ENCODE measurements at places on chromosomes 3 and 15.

- DNase-seq: no peak
Measured at GRCh38 chr3:108352176-108352575, 55.8 kb downstream of the HHLA2 start.

GRCh38 chr15:42138968-42139386, 17.5 kb downstream of the PLA2G4F start:
- no peak for DNase-seq

GRCh38 chr3:60884005-60884404, 367.2 kb downstream of the FHIT start:
- DNase-seq: no peak

GRCh38 chr15:60326824-60327654, 70.7 kb downstream of the ANXA2 start:
- no peak for DNase-seq

- no peak for DNase-seq
Measured at GRCh38 chr3:120059081-120059864, 35.0 kb downstream of the GSK3B start.

DNA sequence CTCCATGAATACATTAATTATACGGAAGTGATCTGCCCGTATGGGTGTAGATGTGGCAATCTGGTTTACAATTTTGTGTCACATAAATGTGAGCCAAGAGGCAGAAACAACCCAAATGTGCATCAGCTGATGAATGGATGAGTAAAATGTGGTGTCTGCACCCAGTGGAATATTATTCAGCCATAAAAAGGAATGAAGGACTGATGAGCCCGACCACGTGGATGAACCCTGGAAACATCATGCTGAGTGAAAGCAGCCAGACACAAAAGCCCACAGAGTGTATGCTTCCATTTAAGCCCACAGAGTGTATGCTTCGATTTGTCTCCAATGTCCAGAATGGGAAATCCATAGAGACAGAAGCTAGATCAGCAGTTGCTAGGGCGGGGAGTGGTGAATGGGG, 27.6 kb upstream of the FBLN2 start:
- no peak for DNase-seq

DNA sequence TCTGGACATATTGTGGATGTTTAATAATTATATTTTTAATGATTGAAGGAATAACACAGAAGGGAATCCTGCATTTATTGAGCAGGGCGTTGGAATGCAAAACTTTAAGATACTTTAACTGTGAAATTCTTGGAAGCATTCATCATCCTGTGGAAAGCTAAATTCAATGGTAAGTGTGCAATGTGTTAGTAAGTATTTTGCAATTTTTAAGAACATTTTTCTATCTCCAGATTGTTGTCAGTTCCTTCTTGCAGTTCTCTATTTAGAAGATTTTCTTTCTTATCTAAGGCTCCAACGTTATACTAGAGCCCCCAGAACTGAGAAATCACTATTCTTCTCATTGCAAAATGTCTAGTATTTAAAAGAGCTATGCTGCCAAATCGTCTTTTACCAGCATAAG, 132.2 kb upstream of the TSC22D2 start:
- no peak for DNase-seq

GRCh38 chr3:106191211-106191610, 322.4 kb upstream of the CBLB start:
- DNase-seq: no peak

DNA sequence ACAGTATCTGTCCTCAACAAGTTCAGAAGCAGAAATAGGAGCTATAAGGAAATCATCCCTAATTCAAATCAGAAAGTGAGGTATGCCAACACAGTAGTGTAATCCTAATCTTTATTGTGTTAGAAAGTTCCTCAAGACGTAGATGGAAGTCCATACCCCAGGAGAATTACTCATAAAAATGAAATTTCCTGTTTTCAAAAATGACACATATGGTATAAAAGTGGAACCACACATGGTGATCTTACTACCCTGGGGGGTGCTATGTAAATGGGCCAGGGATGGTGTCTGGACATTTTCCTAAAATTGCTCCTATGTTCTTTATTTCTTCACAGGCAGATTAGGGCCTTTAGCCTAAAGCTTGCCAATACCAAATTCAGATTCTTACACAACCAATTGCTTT, 204.1 kb downstream of the ARRDC4 start:
- DNase-seq: no peak

DNA sequence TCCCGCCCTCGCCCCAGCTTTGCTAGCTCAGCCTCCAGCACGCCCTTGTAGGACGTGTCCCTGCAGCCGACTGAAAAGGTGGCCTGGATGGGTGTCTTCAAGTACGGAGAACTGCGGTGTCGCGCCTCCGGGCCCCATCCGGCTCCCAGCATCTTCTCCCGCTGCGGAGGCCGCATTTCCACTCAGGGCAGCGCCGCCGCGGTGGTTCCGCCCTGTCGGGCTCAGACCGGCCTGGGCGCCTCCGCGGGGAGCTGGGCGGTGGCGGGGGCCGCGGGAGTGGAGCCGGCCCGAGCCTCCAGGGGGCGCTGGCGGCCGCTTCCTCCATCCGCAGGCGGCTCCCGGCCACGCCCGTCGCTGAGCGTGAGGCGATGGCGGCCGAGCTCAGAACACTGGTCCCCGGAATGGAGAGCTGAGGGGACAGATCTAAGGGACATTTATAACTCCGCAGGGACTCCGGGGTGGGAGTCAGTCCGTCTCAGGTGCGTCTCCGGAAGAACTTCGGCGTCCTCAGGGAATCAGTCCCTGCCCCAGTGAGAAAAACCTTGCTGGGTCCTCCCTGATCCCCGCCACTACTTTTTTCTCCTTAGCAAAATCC, 13.6 kb upstream of the SMCO1 start:
- no peak for DNase-seq

GRCh38 chr3:113214917-113215595, 3.7 kb downstream of the BOC start:
- DNase-seq: no peak

DNA sequence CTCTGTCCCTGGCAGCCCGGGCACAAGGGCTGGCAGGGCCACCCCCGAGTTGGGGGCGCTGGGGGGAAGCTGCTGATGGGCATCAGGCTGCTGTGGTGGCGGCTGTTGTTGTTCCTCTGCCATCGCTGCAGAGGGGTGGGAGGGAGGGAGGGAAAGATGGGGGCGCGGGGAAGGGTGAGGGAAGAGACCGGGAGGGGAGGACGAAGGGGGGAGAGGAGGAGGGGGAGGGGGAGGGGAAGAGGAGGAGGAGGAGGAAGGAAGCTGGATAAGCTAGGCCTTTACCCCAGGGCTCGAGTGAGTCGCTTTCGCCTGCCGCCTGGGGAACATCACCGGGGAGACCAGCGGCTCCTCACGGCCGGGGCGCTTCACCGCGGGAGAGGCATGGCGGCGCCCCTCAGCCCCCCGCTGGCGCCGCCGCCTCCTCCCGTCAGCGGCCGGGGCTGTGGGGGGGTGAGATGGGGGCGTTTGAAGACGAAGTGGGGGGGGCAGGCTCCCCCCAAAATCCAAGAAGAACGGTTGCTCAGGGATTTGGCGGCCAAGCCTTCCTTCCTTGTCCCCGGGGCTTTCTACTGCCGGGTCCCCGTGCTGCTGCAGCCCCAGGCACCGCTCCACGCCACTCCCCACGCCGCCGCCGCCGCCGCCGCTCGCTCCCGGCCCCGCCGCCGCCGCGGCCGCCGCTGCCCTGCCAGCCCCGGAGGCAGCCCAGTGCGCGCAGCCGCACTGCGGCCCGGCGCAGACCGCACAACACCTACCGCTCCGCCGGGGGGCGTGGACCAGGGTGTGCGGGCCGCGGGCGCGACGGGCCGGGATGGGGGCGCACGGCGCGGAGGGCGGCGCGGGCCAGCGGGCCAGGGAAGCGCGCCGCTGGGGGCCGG, at the start of gene RFX7:
Gene RFX7 (minus strand): TSS at position 717 of the 875 bp plus-strand sequence. CDS start 594 bp downstream, at position 123.
- DNase-seq: no peak

- no peak for DNase-seq
Measured at GRCh38 chr3:126153695-126154360, 26.6 kb downstream of the ALDH1L1 start.

DNA sequence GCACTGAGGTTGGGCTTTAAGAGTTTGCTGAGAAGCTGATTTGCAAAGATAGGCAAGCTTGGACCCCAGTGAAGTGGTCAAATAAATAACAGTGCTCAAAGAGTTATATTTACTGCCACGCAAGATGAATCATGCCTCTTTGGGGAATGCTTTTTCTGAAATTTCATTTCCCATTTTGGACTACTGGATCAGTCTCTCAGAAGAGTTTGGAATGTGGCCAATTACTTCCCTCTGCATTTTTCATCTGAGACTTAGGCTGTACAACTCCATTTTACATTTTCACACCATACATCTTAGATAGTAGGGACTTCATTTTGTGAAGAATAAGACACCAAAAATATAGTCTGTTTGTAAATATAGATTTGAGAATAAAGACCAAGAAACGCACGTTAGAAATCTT, 419.7 kb downstream of the FGF12 start:
- no peak for DNase-seq

GRCh38 chr3:69671082-69671952, 67.9 kb upstream of the MITF start:
- no peak for DNase-seq

- DNase-seq: no peak
Measured at GRCh38 chr3:126883241-126883640, 99.7 kb upstream of the PLXNA1 start.

GRCh38 chr15:57730876-57731275, 24.4 kb downstream of the POLR2M start:
- DNase-seq: no peak

- DNase-seq: no peak
Measured at GRCh38 chr15:57323299-57323805, 53.0 kb upstream of the CGNL1 start.

GRCh38 chr3:128845119-128845777, 34.2 kb upstream of the ACAD9 start:
- DNase-seq: no peak

- DNase-seq: no peak
Measured at GRCh38 chr3:134033315-134033996, 3.7 kb upstream of the SLCO2A1 start.

DNA sequence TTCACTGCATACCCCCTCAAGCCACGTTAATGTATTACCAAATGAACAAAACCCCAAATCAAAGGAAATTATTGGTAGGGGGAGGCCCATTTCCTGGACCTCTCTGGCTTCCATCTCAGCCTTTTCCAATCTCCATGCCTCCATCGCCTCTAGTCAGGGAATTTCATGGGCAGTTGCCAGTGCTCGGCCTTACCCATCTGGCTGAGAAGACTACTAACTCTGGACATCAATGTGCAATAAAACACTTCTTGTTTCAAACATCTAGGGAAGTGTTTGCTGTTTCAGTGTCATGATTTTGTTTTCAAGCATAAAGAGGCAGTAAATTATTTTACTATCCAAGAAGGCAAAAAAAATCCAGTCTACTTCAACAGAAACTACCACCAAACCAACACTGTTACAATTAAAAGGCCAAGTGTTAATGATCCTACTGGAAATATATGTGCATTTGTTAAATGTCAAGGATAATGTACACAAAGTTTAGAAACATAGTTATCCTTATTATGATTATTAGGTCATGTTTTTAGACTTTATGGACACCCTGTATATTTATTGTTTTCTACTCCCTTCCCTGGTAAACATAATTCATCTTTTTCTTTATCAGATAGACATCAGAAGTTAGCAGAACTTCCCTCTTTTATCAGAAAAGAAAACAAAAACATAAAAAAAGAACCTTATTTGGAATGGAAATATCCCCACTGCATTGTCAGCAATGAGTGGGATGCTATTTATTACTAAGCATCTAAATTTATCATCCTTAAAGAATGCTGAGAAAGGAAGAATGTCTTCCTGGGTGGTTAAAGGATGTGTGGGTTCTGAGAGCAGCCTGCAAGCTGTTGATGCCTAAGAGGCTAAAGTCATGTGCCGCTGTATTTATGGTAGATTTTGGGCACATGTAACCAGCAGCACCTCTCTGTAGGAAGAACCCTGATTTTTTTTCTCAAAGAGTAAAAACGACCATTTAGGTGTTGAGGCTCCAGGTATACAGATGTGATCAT, 15.2 kb downstream of the LDHAL6B start:
- DNase-seq: no peak

GRCh38 chr3:107795514-107796094, 272.8 kb downstream of the BBX start:
- DNase-seq: no peak

- no peak for DNase-seq
Measured at GRCh38 chr15:57090496-57090859, 172.0 kb downstream of the TCF12 start.

DNA sequence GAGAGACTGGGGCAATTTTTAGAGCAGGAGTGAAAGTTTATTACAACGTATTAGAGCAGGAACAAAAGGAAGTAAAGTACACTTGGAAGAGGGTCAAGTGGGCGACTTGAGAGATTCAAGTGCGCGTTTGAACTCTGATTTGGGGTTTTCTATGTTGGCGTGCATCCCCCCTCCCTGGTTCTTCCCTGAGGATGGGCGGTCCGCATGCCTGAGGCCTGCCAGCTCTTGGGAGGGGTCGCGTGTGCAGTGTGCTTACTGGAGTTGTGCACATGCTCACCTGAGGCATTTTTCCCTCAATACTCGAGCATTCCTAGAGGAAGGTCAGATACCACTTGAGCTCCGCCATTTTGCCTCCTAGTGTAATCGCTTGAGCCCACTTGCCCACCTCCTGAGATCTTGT, 10.4 kb upstream of the CHAC1 start:
- DNase-seq: no peak

DNA sequence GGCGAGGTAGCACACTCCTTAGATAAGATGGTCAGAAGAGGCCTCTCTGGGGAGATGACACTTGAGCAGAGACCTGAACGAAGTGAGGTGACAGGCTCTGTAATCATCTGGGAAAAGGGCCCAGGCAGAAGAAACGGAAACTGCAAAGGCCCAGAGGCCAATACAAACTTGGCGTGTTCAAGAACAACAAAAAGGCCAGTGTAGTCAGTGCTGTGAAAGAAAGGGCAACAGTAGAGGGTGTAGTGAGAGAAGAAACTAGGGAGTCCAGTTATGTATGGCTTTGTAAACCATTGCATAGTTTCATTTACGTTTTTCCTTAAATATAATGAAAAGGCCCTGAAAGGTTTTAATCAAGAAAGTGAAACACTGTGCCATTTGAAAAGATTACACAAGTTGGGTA, 31.8 kb downstream of the PLD1 start:
- DNase-seq: no peak

DNA sequence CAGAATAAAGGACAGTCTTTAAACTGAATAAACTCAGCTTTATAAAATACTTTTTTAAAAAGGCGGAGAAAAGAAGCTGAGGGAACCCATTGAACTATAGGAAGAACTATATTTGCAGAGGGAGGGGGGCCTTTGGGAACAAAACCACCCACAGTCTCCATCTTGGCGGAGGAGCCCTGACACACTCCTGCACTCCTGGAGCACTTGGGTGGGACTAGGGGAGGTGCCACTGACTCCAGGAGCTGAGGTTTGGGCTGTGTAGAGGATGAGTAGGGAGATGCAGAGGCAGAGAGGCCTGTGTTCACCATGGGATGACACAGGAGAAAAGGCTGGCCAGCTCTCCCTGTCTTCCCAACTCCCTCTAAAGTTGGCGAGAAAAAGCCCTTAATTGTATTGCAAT, 35.8 kb downstream of the IFT122 start:
- no peak for DNase-seq

DNA sequence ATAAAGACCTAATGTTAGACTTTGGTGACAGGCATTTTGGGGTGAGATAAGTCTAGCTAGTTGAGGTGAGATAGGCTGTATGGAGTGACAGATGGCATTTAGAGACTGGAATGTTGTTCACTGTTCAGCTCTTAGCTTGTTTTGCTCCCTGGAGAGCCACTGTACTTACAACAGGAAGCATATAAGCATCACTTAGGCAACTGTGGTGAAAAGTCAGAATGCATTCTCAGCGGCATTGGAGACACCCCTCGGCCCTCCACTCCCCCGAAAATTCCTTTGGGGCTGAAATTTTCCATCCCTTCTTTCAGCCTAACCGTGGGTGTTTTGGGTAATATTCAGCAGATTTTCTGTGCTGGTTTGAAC, 73.4 kb downstream of the SLCO3A1 start:
- no peak for DNase-seq

GRCh38 chr3:179972881-179973423, 63.8 kb downstream of the PEX5L start:
- DNase-seq: no peak
